Activated CD4-positive, CD25-positive, alpha-beta regulatory T cell treated with anti-CD3 and anti-CD28 coated beads, Interleukin-2, amount 50 U/mL, for 16 hours (primary cell): ENCODE measurements at places on chromosomes 13 and 19.

GRCh38 chr19:38139122-38139521 is 84.9 kb downstream of the DPF1 start:
- DNase-seq: no peak

DNA sequence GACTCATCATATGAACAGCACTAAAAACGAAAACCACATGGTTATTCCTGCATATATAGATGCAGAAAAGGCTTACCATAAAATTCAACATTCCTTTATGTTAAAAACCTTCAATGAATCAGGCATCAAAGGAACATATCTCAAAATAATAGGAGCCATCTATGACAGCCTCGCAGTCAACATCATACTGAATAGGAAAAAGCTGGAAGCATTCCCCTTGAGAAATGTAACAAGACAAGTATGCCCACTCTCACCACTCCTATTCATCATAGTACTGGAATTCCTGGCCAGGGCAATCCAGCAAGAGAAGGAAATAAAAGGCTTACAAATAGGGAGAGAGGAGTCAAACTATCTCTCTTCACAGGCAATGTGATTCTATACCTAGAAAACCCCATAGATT is 179.6 kb upstream of the HTR2A start:
- DNase-seq: no peak

GRCh38 chr13:112838842-112839117 is 130.2 kb upstream of the MCF2L start:
- no peak for DNase-seq

- no peak for DNase-seq
These were observed 38.6 kb upstream of the ZNF30 start for GRCh38 chr19:34888091-34888490.

DNA sequence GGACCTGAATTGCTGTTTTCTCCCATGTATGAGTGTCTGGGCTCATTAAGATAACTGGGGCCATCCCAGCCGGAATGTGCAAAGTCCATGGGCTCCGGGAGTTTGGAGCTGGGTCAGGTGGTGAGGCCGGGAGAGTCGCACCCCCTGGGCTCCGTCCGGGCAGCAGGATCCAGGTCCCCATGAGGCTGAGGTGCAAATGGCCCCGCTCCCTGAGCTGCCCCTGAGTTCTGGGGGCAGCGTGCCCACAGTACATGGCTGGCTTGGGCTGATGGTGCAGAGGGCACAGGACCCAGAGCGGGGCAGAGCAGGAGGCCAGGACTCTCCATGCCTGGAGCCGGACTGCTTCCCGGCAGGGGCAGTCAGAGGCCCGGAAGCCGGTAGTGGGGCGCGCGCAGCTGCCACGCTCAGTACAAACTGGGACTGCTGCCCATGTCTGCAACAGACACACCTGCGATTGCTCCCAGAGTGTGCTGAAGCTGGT is 136.0 kb downstream of the KDM4B start:
- no peak for DNase-seq

- no peak for DNase-seq
These were observed 92.7 kb downstream of the TSHZ3 start for GRCh38 chr19:31256593-31256960.

GRCh38 chr13:26378116-26378515 is 124.2 kb downstream of the CDK8 start:
- DNase-seq: no peak

DNA sequence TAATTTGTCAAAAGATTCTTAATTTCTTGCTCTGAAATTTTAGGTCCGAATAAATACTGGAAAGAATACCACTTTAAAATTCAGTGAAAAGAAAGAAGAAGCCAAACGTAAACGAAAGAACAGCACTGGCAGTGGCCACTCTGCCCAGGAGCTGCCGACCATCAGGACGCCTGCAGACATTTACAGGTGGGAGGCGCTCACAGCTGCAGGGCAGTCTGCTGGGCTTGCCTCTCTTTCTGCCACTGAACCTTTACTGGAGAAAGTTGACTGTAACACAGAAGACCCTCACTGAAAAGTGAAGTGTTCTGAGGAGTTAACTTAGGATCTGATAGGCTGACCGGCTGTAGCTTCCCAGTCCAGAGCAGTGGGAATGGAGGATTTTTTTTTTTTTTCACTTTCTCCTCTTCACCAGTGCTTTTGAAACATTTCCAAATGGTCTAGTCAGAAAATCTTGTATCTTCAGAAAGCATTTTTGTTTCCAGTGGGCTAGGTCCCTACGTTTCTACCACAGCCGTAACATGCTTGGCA is 69.1 kb downstream of the URI1 start:
- DNase-seq: no peak

- DNase-seq: no peak
These were observed 118.5 kb downstream of the IRS2 start for GRCh38 chr13:109667807-109668291.

DNA sequence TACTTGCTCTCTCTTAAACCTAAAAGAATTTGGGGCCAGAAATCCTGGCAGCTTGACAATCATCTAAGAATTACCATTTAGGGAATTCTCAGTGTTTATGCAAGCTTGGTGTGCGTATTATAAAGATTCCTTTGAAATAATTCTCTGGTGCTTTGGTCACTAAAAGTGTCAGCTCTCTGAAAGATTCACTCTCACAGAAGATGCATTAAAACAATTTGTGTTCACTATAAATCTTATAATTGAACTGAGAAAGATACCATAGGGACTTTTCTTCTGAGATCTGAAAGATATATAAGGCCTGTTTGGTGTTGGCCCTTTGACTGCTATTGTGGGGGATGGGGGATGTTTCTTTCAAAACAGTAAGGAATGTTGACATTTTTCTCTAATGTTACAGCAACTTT is 27.3 kb downstream of the EPSTI1 start:
- no peak for DNase-seq

DNA sequence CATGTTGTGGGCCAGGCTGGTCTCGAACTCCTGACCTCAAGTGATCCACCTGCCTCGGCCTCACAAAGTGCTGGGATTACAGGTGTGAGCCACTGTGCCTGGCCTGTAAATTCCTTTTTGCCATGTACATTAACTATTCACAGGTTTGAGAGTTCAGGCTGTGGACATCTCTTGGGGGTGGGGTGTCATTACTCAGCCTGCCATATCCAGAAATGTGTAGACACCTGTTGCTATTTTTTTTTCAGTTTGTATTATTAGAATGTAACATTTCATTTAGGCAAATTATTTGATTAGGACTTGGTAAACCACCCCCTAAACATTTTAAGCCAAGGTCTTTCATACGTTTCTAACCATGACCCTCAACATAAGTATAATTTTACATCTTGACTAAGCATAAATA is 20.5 kb downstream of the ZNF227 start:
- no peak for DNase-seq

GRCh38 chr19:40674291-40674690 is 16.2 kb downstream of the NUMBL start:
- no peak for DNase-seq

GRCh38 chr13:22193070-22193469 is 522.2 kb downstream of the FGF9 start:
- DNase-seq: no peak

DNA sequence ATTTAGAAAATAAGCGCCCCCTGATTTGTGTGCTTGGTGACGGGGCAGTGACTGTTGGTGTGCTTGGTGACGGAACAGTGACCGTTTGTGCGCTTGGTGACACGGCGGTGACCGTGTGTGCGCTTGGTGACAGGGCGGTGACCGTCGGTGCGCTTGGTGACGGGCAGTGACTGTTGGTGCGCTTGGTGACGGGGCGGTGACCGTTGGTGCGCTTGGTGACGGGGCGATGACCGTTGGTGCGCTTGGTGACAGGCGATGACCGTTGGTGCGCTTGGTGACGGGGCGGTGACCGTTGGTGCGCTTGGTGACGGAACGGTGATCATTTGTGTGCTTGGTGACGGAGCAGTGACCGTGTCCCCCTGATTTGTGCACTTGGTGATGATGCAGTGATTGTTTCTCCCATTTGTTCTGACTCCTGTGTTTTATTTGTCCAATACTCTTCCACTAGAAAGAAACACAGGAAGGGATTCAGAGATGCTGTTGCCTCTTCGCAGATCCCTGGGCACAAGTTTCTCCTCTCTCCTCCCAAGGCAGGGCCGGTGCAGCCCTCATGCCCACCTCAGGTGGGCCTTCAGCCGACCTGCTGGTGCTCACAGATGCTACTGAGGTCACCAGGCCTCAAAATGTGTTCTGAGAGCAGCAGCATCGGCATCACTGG is 128.3 kb downstream of the ATP11A start:
- no peak for DNase-seq

DNA sequence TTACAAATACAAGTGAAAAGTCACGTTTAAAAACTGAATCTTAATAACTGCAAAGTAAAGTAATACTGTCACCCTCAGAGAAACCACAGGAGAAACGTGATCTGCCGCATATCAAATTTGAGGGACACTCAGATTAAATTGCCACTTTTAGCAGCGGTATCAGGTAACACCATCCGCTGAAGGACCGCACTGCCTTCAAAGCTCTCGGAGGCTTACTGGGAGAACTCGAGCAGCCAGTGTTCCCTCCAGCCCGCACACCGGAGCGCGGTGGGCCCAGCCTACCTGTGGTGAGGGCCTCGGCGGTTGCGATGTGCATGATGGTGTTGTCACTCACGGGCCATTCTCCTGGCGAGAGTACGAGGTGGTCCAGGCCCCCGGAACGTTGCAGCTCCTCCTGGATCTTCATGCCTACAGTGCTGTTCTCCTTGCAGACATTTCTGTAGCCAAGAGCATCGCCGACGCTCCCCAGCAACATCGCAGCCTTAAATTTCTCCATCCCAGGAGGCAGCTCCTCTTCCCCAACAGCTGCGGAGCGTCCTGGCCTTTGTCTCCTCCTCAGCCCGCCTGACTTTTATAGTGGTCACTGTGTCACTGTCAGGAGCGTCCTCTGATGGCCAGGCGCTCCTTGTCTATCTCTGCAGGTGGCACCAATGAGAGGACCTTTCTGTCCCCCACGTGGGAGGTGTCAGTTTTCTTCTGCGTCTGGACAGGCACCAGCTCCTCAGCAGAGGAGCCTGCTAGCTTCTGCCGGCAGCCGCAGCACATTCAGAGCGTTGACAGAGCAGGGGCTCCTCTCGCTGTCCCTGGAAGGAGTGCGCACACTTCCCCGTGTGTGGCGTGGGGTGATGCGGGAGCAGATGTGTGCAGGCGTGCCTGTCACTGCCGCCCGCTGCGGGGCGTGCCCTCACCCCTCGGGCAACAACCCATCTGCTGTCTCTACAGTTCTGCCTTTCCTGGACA is at the start of gene ADPRHL1:
TSS of gene ADPRHL1 (minus strand) at position 547 of the 960 bp plus-strand sequence. CDS start at position 496, 51 bp downstream.
- DNase-seq: no peak

DNA sequence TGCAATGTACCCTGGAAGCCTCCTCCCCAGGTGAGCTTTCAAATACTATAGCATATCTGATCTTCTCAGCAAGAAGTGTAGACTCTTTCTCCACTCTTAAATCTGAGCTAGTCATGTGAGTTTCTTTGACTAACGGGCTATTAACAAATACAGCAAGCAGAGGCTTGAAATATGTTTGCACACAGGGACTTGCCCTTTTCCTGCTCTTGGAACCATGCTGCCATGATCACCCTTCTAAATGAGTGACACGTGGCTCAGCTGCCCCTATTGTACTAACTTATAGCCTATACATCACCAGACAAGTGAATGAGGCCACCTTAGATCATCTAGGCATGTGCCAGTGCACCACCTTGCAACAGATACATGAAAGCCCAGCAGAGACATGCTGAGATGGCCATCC is 13.3 kb upstream of the SUCLA2 start:
- DNase-seq: no peak

- no peak for DNase-seq
These were observed 39.1 kb upstream of the TFDP1 start for GRCh38 chr13:113545455-113545930.

DNA sequence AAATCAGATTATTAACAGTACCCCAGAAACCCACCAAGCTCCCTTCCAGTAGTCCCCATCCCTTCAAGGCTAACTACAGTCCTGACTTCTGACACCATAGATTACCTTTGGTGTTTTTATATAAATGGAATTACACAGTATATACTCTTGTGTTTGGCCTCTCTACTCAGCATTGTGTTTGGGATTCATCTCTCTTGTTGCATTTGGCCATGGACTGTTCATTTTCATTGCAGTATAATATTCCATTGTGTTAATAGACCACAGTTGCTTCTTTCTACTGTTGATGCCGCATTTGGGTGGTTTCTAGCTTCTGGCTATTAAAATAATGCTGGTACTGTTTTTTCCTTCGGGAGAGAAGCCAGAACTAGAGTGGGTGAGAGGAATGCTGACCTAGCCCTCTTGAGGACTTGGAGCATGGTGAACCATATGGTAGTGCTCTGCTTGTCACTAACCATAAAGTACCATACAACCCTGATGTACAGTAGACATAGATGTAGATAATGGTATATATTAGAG is 18.9 kb upstream of the GARRE1 start:
- DNase-seq: no peak

DNA sequence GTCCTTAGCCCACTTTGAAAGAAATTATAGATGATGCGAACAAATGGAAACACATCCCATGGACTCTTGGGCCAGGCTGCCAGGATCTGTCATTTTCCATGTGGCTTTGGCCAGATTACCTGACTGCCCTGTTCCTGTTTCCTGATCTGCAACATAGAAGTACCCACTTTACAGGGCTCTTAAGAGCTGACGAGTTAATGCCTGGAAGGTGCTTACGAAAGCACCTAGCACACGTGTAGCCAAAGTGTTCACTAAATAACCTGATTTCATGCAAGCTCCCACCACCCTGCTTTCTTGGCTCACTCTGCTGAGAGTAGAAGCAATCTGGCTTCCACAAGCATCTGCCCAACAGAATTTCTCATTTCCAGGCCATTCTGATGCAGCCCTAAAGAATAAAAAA is 575.2 kb downstream of the MYO16 start:
- DNase-seq: no peak

- no peak for DNase-seq
These were observed 263.2 kb upstream of the SPRY2 start for GRCh38 chr13:80604098-80604497.
